Right ventricle myocardium inferior (tissue), 1 donor: ENCODE measurements at places on chromosomes 5 and 9. TPM values are rescaled to one million over a fixed set of nuclear protein-coding genes. Genes with fewer than 3 reads are reported as not detected.

The CD14 gene
- 46.1 TPM for total RNA-seq

DNA sequence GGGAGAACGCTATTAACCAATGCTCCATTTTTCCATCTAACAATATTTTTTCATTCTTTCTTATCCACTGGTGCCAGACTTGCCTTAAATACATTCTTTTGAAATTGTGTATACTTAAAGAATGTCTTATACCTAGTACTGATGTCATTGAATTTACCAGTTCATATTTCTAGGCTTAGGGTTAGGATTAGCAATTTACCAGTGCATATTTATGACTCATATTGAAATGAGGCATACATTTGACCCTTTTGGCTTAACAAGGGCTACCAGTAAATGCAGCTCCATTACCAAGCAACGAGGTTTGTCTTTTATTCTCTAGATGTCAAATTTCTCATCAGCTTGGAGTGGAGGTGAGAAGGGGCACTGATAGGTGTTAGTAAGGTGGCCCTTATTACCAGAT, 89.5 kb downstream of the CDH9 start:
- no peak for DNase-seq

The ITK gene
- 0.51 TPM for total RNA-seq

- no peak for DNase-seq
Observed at GRCh38 chr5:71586052-71586940, 844 bp upstream of the MCCC2 start.

DNA sequence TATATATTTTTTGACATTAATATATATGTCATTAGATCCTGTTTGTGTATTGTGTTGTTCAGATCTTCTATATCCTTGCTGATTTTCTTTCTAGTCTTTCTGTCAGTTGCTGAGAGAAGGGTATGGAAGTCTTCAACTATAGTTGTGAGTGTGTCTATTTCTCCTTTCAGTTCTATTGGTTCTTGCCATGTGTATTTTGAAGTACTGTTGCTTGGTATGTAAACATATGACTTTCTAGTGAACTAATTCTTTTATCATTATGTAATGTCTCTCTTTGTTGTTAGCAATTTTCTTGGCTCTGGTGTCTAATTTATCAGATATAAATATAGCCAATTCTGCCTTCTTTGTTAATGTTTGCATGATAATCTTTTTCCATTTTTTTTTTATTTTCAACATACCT, 84.3 kb upstream of the CAST start:
- DNase-seq, result no peak

- DNase-seq, result no peak
Observed at GRCh38 chr9:6408320-6408719, 4.7 kb upstream of the UHRF2 start.

DNA sequence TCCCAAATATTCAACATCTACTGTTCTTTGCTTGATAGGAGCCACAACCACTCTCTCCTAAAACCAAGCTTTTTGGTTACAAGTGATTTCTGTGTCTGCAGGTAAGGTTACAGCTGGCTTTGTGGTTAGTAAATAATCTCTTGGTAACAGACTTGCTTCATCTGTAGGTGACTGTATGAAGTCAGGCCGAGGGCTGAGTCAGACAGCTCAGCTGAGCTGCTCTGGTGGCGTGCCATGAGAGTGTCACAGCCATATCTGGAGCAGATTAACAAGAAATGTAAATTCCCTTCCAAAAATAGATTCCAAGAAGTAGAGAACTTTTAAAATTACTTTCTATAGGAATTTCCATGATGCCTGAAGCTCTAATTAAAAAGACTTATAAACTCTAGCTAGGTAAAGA, 23.7 kb upstream of the TAS2R1 start:
- DNase-seq, result peak; percentile 74

- DNase-seq, result no peak
Observed at GRCh38 chr9:95088421-95089161, 228.9 kb downstream of the FANCC start.

DNA sequence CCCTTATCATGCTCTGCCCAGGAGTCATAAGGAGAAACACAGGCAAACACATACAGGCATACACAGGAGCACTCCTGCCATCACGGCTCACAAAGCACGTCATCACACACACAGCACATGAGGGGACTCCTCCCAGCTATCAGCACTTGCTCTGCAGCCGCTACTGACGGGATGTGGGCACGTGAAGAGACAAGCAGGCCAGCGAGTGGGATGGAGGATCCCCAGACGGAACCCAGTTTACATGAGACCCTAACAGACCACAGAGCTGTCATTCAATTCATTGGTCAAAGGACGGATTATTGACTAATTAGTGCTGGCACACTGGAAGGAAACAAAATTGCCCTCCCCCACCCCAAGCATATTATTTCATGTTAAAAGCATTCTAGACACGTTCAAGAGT, 53.6 kb downstream of the SEMA4D start:
- DNase-seq, result peak; percentile 64

The OCLN gene
- 1.5 TPM for total RNA-seq

GRCh38 chr9:95014917-95015316, 288.4 kb downstream of the AOPEP start:
- no peak for DNase-seq

- no peak for DNase-seq
Observed at GRCh38 chr5:82277613-82277986, 554 bp downstream of the RPS23 start.

DNA sequence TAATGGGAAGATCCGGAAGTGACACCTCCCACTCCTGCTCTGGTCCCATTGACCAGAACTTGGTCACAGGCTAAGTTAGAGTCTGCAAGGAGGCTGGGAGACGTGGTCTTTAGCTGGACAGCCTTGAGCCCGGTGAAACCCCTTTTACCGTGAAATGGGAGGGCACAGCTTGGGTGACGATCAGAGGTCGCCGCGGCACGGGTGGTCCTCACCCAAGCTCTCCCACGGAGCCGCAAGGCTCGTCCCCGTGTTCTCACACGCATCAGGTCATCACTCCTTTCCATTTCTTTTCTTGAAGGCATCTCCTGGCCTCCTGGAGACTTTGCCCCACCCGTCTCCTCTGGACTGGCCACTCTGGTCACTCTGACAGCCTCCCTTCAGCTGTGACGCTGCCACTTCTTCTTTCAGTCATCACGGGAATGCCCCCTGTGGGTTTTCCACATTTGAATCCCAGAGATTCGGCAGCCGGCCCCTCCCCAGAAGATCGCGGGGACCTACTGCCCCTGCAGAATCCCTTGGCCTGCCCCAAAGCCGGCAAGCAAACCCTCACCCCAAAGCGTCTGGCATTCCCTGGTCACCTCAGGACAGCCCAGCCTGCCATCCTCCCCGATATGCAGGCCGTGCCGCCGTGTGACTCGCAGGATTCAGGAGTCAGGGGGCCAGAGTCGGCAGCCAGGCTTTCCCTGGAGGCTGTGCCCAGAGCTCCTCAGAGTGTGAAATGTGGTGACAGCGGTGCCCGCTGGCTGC, 18.9 kb upstream of the EGFL7 start:
- DNase-seq, result peak; percentile 69

The SMC2 gene
- total RNA-seq, result 9.0 TPM

DNA sequence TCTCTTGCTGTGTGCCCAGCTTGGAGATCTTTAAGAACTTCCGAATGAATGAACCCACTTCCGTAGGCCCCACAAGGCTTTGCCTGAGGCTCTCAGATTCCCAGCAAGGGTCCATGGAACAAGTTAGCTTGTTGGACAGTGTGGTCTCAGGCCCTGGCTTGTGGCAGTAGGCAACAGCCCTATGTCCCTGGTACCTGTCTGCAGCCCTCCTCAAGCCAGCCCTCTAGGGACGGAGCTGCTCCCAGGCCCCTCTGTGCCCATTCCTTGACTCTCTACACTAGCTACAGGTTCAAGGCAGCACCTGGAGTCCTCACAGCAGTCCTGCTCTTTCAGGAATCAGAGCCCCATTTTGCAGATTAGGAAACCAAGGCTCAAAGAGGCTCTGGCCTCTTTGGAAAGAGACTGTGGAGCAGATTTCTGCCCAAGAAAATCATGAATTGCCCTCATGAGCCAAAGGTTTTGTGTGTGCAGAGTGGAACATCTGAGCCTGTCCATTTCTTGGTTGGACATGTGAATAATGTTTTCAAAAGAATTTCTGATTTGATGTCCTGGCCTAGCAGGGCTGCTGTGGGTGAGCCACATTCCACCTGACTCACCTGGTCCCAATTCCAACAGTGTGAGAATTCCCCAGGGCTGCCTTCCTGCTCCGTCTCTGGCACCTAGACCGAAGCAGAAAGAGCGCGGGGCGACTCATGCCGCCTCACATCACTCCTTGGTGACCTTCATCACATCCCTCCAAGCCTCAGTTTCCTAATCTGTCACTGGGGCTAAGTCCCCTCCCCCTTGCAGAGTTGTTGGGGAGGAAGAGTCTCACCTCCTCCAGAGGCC, 131.7 kb downstream of the BARX1 start:
- no peak for DNase-seq

DNA sequence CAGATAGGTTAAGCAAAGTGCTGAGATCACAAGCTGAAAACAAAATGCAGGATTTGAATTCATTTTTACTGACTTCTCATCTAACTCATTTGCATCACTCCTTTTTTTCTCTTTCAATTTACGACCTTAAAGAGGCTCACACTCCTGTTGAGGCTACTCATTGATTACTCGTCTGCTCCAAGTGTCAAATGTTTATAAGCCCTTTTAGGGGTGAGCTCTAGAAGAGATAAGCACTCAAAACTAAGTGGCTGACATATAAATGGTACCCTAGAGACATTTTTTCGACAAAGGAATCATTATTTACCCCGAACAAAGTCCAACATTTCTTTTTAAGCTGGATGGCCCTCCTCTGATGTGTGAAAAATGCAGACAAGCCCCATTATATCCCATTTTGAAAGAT, 483.1 kb downstream of the MAT2B start:
- DNase-seq, result no peak

- DNase-seq, result no peak
Observed at GRCh38 chr9:80946496-80947170, 742.7 kb downstream of the TLE1 start.

- no peak for DNase-seq
Observed at GRCh38 chr5:151820903-151821302, 49.1 kb downstream of the G3BP1 start.

DNA sequence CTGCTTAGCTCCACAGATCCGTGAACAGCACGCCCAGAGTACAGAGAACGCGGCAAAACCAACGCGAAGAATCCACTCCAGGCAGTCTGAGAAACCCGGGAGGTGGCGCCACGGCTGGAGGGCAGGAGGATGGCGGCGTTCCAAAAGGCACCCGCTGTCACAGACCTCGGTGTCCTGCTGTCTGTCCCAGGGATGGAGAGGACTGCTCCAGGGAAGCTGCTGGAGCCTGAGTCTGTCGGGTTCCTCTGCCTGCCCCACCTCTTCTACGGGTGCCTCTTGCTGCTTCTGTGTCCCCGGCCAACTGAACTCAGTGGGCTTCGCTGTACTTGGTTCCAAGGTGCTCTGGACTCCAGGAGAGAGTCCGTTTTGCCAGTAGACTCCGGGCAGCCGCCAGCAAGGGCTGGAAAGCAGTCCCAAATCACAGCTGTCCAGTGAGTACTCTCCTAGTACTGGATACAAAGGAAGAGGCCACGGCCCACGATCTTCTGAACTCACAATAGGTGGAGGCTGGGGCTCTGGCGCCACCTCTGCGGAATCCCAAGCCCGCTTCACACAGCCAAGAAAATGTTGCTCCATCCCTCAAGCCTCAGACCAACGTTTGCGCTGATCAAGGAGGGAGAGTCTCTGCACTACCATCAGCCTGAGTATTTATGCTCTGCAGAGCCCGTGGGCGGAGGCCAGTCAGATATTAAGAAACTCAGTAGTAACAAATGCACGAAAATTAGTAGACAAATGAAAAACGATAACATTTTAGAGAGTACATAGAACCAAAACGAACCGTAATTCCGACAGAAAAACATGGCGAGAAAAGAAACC, 440 bp downstream of the ANXA2R start:
- peak; percentile 87 for DNase-seq

DNA sequence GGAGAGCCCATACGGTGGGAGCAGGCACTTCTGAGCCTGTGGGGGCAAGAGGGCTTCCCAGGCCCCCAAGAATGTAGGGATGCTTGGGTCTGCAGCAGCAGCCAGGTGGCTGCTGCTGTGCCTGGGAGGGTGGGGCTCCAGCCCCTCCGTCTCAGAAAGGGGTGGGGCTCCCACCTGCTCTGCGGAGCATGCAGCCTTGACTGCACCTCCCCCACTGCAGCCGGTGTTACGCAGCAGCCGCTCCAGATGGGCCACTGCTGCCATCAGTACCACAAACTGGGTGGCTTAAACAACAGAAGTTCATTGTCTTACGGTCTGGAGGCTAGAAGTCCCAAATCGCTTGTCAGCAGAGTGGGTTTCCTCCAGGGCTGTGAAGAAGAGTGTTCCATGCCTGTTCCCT, 365.5 kb downstream of the TMEM38B start:
- no peak for DNase-seq

DNA sequence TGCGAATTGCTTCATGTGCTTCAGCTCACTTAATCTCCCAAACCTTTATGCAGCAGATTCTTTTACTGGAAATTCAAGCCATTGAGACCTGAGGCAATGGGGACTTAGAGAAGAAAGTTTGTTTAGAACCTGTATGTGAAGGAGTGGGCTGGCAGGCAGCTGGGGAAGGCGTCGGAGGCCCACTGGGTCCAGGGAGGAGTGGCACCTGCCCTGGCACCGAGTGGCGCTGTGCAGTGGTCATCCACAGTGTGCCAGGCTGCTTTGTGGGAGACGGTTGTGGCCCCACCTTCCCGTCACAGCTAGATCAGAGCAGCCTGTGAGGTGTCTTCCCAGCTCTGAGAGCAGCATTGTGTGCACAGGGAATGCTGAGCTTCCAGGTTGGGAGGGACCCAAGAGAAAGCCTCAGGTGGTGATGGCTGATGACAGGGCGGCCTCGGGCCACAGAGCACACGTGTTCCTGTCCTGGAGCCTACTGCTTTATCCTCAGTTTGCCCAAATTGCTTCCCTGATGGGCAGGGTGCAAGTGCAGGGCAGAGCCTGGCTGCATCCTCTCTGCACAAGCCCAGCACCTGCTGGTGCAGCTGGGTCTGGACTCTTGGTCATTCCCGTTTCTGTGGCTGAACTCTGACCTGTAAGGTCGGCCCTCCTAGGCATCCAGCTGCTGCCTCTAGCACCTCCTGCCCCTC, 175.2 kb downstream of the CACNA1B start:
- DNase-seq, result no peak

DNA sequence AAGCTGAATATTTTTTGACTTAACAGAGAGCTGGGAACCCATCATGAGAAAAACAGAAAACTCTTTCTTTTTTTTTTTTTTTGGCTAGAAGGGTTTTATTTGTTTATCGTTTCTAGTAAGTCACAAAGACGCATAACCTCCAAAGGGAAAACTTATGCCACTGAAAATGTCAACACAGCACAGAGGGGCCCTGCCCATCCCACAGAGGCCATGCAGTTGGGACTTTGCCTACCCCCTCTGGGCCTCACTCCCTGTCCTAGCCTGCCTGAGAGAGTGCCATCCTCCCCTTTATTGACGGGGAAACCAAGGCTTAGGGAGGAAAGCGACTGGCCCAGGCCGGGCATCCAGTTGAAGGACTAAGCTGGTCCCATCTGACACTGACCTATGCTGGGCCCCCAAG, 74.7 kb downstream of the VAV2 start:
- no peak for DNase-seq

DNA sequence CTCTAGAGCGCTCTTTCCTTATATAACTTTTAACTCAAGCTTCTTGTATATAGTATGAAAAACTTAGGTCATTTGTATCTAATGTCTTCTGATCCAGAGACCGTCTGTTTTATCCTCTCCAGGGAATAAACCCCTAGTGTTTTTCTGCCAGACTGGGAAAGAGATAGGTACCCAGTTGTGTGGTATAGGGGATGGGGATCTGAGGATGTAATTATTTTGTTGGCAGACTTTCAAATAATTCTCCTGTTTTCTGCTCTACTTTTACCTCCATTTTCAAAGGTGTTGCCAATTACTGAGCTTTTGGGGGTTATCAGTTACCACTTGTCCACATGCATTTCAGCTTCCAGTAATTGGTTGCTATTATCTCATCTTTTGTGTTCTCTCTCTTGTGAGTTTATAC, 17.9 kb downstream of the CCDC171 start:
- DNase-seq, result no peak
